D721Med (cell line): ENCODE measurements at places on chromosomes 12 and 14.

DNA sequence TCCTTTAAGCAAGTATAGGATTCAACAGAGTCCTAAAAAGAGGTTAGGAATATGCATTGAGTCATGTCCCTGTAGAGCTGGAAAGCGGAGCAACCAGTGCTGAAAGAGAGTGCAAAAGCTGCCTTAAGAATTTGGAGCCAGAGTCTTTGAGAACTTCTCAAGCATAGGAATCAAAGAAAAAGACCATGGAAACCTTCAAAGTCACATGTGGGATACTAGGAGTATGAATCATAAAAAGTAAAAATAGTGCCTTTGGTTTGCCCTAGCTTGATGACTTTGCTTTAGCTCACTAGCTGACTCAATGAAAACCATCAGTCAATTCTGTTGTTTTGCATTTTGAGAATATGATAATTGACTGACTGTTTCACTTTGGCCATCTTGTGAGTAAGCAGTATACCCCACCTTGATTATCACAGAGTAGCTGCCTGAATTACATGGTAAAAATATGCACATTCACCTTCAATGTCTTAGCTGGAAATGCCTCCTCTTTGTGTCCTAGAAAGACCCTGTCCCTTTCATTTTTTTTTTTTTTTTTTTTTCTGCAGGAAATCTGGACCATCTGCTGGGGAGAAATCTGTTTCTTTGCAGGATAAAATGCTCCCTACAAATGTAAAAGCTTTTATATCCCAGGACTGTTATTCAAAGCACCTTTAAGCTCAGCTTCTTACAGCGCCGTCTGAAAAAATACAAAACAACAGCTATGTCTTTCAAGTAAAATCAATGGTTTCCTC, 248.6 kb upstream of the KRR1 start:
- DNase-seq: no peak

DNA sequence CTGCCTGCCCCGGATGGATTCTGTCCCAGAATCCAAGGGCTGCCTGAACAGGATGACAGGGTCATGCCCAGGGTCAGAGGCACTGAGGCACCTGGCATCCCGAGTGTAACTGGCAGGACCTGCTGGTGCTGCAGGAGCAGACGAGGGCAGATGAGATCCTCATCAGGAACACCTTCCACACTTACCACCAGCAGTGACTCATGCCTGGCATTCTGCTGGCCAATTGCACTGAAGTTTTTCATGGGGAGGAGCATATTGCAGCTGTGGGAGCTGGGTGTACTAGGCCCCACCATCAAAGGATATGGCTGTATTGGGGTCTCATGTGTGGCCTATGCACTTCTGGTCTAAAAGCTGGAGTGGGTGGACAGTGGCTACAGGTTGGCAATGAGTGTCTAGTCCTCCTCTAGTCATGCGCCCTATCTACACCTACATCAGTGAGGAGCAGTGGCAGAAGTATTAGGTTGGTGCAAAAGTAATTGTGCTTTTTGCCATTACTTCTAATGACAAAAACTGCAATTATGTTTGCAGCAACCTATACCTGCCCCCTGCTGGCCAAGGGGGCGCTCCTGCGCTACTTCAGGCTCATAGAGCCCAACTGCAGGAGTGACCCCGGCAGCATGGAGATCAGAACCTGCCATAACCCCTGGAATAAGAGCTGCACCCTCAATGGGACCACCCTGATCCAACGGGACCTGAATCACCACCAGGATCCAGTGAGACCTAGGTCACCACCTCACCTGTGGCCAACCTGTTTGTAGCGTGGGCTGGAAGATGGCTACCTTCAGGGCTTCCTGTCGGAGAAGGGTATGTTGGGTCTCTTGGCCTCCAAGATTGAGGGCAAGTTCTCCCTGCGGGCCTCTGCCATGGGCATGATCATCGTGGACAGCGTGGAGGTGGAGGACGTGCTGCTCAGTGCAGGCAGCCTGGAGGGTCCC, 8.0 kb upstream of the C12orf42 start:
- no peak for DNase-seq

- no peak for DNase-seq
These were observed 5.5 kb downstream of the NKX2-1 start for GRCh38 chr14:36514278-36515104.

DNA sequence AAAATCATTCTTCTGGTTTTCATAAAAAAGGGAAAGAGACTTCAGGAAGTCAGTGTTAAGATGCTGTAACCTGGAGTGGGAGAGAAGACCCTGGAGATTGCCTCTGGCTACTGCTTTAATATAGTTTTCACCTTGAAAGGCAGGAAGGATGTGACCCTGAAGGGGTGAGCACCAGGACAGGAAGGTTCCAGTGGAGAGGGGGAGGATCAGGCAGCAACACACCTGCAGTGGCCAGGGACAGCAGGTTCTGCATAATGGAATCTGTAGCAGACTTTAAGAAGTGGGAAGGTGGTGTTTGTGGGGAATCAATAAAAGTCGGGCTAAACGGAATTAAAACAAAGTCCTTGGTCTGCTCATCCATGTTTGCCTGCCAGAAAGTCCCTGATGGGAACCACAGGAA, 6.3 kb upstream of the HEATR5A start:
- DNase-seq: no peak

- DNase-seq: no peak
These were observed 1.3 kb downstream of the KRT78 start for GRCh38 chr12:52847335-52848102.

DNA sequence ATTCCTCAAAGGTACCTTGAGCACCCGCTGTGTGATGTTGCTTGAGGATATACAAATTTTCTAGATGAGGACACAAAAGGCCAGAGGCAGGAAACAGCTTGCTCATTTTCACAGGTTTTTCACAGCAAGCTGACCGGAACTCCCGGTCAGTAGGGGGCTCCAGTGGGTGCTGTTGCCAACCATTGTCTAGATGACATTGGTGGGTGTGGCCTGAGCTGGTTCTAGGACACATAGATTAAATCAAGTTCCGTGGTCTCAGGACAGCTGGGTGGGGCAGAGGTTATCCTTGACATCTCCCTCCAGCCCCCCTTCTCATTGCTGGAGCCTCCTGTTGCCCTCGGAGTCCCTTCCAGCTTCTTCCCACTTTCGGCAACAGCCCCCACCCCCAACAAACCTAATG, 153.6 kb upstream of the FKBP4 start:
- DNase-seq: no peak

- no peak for DNase-seq
These were observed 126.7 kb downstream of the PHETA1 start for GRCh38 chr12:111242184-111242583.

DNA sequence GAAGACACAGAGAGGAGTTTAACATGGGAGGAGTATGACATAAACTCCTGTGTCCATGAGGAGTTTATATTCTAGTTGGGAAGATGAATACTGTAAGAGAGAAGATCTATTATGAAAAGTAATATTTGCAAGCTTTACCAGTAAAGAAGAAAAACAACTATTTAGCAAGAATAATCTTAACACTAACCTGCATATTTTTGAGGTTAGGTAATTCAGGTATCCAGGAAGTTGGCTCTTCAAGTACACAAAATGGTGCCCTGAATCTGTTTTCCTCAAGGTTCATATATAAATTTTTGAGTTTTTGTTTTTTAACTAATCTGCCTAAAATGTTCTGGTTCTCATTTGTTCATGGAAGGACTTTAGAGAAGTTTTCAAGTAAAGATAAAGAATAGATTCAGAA, 33.9 kb upstream of the KCNMB4 start:
- no peak for DNase-seq

GRCh38 chr12:13794706-13795105, 186.7 kb downstream of the GRIN2B start:
- no peak for DNase-seq

- no peak for DNase-seq
These were observed 4.6 kb upstream of the SLC8B1 start for GRCh38 chr12:113339540-113339939.

DNA sequence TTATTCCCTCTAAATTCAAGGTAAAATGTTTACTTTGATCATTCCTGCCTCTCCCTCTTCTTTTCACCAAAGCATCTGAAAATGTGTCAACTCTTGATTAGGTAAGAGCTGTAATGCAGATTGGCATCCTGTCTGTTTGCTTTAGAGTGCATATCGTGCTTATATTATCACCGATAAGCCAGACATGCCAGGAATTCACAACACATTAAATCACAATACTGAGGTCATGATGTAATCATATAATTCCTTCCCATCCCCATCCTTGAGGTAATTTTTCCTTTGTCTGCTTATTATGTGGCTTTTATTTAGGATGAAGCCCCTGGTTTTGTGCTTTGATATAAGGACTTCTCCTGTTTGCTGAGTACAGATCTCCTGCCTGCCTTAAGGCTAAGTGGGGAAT, 10.2 kb downstream of the DDX47 start:
- no peak for DNase-seq

DNA sequence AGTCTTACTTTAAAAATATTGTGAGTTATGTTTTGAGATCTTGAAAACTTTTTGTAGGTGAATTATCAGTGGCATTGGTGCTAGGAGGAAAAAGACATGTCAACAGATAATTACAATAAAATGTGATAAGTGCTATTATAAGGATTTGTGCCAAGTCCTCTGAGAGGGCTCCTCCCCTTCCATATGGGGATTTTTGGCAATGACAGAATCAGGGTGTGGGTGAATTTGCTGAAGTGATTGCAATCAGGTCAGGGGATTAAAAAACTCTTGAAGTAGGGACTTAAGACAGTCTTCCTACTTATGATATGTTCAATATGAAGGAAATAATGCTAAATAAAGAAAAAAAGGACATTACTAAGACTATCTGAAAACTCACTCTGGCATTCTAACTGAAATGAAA, 122.5 kb downstream of the SLC15A5 start:
- DNase-seq: no peak

DNA sequence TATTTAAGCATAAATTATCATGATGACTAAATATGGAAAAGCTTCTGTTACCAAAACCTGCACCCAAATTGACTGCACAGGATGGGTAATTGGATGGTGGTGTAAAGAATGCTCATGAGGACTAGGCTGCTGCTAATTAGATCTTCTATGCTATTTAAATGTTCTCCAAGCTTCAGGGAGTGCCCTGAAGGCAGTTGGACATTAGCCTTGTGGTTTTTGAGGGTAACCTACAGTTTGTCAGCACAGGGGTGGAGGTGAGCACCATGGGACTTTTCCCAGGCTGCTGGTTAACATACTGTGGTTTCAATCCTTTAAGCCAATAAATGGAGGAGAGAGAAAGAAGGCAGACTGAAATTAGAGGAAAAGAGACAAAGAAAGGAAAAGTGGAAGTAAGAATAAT, 145.0 kb downstream of the WIF1 start:
- DNase-seq: no peak

DNA sequence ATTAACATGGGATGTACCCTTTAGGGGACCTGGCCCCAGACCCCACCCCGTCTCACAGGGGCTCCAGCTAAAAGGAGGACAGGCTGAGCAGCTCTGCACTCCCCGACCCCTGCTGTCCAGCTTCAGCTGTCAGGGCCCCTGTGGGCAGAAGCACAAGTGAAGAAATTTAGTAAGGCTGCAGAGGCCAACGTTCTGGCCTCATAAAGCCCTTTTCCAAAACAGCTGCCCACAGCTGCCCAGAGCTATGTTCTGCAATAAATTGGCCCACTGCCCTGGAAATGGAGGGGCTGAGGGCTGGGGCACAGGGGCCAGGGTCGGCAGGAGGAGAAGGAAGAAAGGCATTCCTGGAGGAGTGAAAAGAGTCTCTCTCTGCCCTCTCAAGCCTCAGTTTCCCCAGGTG, 357.1 kb downstream of the BCL11B start:
- no peak for DNase-seq

DNA sequence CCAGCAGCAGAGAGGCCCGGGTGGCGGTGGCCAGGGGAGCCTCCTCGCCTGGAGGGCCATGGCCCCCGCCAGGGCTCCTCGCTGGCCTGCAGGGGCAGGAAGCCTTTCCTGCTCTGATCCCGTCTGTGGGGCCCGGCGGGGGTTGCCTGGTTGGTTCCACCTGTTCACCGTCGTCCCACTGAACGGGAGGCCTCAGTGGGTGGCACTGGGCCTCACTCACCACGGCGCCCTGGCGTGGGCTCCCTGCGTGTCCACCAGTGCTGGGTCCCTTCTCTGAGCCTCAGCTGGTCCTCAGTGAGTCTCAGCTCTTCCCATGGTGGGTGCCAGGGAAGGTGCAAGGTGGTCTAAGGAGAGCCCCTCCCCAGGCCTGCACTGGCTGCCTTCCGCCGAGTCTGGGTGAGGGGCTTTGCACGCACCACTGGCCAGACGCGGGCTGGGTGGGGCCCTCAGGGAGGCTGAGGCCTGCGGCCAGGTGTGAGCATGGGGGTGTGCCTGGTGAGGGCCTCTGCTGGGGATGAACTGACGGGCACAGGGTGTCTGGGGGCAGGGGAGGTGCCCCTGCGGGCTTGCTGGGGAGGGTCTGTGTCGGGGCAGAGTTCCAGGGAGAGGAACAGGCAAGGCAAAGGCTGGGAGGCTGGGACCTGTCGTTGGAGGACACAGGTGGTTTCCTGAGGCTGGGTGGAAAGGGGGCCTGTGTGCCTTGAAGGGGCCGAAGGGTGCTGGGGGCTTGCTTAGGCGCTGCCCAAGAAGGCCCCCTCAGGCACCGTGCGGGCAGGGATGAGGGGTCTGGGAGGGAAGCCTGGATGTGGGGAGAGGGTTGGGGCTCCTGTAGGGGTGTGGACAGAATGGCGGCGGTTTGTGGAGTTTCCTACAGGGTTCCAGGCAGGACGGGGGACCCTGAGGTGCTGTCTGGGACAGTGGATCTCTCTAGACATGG, 339.8 kb downstream of the TMEM121 start:
- no peak for DNase-seq

DNA sequence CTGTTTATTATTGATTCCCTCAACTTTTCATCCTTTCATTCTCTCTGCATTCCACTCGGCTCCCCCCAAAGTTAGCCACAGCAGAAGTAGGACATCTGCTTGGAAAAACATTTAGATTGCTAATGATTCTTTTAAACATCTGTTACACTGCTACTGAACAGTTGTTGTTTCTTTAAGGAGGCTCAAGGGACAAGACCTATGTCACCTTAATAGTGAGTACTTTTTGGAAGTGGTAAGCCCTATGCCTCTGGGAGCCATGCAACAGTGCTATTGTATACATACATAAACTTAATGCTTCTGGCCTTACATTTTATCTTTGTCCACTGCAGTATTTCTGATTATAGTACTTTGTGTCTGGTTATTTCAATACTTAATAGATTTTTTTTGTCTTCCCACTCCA, 628.2 kb upstream of the FOXG1 start:
- DNase-seq: no peak

DNA sequence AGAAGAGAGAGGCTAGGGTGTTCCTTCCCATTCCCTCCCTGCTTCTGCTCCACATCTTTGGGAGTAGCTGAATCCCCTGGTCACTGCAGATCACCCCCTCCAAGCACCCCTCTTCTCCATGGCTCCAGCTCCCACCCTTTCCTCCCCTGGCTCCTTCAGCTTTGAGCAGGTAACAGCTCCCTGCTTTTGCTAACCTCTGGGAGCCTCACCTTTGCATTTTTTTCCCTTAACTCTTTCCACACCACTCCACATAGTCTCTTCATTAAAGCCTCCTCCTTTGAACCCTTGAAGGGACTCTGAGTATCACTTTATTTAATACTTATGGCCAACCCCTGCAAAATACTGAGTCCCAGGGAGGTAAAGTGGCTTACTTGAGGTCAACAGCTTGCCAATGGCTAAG, 25.7 kb upstream of the SERPINA6 start:
- DNase-seq: no peak
